ENCODE measurements at places on chromosomes 13 and 19.

GRCh38 chr19:4181053-4181508, 1.3 kb downstream of the SIRT6 start:
- DNase-seq, result no peak

DNA sequence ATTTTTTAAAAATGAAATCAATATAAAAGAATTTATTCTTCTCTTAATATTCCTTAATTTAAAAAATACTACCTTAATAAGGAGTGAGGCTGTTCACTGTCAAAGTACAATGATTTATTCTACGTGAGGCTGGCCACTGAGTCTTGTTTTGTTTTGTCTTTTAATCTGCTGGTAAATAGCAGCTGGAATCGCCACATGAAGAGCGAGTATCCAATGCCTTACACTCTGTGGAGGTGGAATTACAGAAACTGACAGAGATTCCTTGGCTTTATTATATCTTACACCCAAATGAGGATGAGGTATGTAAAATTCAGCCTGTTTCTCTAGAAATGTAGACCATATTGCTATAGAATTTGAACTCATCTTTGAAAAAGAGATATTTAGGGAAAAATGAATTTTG, 52.9 kb upstream of the AKAP11 start:
- DNase-seq, result no peak

GRCh38 chr13:73837147-73837546, 297.1 kb downstream of the KLF12 start:
- no peak for DNase-seq

DNA sequence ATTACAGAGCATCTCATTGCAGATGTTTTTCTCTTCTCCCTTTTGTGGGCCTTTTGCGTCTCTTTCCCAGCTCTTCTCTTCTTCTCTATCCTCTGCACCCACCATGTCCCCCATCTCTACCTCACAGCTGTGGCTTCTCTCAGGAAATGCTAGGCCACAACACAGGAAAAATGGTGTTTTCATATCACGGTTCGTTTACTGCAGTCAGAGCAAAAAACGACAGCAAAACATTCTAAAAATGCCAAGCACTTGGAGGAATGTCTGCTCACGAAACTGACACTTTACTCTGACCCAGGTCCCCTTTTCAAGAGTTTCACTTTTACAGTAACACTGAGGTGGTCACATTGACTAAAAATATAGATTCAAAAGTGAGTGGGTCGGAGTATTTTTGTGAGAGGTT, 152.2 kb downstream of the DCT start:
- DNase-seq, result peak; percentile 11

DNA sequence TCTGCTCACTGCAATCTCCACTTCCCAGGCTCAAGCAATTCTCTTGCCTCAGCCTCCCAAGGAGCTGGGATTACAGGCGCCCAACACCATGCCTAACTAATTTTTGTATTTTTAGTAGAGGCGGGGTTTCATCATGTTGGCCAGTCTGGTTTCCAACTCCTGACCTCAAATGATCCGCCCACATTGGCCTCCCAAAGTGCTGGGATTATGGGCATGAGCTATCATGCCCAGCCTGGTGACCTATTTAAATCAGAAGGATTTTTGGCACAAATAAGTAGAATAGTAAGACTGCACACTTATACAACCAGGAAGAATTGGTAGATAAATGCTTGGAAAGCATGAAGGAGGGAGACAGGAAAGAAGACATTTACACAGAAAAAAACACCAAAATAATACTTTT, 53.4 kb upstream of the AKAP11 start:
- no peak for DNase-seq

GRCh38 chr19:2423071-2423914, 4.1 kb downstream of the TIMM13 start:
- DNase-seq, result no peak

DNA sequence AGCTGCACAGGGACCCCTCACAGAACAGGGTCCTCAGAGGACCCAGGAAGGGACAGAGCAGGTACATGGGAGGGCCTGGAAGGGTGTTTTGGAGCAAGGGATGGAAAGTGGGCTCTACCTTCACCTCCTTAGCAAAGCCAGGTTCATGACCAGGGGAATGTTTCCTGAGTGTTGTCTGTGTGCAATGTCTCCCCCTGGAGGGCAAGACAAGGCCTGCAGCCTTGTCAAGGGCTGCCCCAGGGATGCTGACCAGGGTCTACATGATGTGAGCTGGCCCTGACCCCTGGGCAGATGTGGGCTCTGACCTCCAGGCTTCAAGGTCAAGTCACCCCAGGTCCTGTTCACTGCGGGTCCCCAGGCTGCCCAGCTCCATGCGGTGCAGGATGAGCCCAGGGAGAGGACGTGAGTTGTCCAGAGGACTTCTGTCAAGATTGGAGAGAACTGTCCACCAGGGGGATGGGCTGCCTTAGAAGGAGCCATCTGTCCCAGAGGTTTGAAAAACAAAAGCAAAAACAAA, 1.0 kb upstream of the CEACAM1 start:
- DNase-seq, result peak; percentile 68

- peak; percentile 78 for DNase-seq
Observed at GRCh38 chr19:54189145-54189734, at the start of gene MBOAT7. TSS of gene MBOAT7 (minus strand) at chr19:54189580. CDS start at chr19:54188508, 1,072 bp downstream.

GRCh38 chr13:77494226-77494625, 41.3 kb upstream of the SCEL start:
- DNase-seq, result no peak

- peak; percentile 72 for DNase-seq
Observed at GRCh38 chr19:54473071-54473891, at the start of gene CDC42EP5. TSS of gene CDC42EP5 (minus strand) at chr19:54473296. CDS start at chr19:54465547, 7,749 bp downstream.

DNA sequence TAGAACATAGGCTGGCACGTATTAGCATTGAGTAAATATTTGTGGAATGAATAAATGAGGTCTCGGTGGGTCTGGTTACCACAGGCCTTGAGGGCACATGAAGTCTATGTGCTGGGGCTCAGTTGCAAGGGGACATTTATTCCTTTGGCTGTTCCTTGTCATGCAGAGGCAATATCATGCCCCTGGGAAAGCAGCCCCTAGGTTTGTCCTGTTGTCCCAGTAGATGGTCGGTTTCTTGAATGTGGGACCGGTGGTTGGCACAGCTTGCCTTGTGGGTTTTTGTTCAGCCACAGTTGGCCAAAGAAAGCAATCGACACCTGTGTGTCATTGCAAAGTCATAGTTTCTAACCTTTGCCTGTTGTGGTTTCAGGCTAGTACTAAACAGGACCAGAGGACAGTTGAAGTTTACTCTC, 24.7 kb upstream of the GPR183 start:
- no peak for DNase-seq

- DNase-seq, result peak; percentile 61
Observed at GRCh38 chr19:38394488-38394887, 6.0 kb downstream of the SPRED3 start.

DNA sequence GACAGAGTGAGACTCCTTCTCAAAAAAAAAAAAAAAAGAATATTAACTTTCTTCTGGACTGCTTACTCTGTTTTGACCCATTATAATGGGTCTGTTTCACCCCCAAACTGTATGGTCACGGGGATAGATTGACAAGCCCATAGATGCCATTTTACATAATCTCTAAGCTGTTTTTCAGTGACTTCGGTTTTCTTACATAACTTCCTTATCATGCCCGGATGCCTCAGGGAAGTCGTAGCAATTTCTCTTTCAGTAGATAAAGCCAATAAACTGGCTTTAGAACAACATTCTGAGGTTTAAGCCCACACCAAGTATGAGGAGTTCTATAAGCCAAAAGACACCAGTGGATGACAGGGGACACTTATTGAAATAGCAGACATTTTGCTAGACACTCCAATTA, 5.9 kb upstream of the ZNF254 start:
- no peak for DNase-seq

DNA sequence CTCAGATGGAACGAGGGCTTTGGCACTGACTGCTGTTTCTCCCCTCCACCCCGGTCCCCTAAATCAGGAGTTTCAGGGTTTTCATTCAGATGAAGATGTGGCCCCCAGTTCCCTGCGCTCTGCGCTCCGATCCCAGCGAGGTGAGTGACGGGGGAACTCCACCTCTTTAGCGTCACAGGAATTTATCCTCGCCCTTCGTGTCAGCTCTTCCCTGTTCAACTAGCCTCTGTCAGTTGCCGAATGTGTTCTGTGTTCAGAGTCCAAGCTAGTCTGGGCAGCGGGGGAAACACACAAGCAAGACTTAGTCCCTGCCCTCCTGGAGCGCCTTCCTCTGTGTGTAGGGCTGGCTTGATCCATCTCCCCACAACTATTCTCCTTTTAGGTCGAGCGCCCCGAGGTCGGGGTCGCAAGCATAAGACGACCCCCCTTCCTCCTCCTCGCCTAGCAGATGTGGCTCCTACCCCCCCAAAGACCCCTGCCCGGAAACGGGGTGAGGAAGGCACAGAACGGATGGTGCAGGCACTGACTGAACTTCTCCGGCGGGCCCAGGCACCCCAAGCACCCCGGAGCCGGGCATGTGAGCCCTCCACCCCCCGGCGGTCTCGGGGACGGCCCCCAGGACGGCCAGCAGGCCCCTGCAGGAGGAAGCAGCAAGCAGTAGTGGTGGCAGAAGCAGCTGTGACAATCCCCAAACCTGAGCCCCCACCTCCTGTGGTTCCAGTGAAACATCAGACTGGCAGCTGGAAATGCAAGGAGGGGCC, 1.8 kb downstream of the KMT2B start:
- no peak for DNase-seq

GRCh38 chr19:35123573-35123972, 8.0 kb downstream of the FXYD3 start:
- no peak for DNase-seq

GRCh38 chr19:51737389-51737788, 13.6 kb upstream of the HAS1 start:
- DNase-seq, result no peak

- DNase-seq, result peak; percentile 88
Observed at GRCh38 chr19:5966215-5966614, 11.7 kb downstream of the RANBP3 start.

- no peak for DNase-seq
Observed at GRCh38 chr13:39888865-39889810, 233.7 kb downstream of the COG6 start.

DNA sequence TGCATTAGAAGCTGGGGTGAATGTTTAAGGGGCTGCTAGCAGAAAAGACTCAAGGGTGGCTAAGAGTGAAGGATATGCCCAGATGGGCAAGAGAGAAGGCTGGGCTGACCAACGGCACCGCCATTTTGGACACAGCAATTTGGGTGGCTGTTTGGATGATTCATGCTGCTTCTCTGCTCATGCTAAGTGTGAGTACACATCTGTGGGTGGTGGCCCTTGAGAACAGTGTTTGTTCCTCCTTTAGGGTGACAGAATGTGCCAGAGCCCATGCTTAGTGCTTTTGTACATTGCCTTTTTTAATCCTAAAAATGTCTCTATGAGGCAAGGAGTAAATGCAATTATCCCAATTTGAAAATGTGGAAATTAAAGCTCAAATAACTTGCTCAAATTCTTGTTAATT, 9.8 kb downstream of the CBY2 start:
- no peak for DNase-seq

DNA sequence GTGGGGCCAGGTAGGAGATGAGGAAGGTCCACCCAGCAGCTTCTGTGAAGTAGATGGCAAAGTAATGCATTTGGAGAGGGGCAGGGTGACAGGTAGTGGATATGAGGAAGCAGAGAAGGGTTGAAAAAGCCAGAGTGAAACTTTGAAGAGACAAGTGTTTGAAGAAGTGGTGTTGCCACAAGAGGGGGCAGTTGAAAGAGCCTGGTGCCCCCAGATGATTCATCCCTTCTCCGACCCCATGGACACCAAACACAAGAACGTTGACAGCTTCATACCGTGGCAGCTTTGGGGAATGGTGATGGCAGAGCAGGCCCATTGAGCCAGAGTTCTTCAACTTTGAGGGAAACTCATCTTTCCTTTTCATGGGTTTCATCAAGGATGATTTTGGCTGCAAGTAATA, 19.9 kb downstream of the IFNL3 start:
- DNase-seq, result no peak

- no peak for DNase-seq
Observed at GRCh38 chr19:50430888-50431342, 1.8 kb upstream of the MYBPC2 start.

DNA sequence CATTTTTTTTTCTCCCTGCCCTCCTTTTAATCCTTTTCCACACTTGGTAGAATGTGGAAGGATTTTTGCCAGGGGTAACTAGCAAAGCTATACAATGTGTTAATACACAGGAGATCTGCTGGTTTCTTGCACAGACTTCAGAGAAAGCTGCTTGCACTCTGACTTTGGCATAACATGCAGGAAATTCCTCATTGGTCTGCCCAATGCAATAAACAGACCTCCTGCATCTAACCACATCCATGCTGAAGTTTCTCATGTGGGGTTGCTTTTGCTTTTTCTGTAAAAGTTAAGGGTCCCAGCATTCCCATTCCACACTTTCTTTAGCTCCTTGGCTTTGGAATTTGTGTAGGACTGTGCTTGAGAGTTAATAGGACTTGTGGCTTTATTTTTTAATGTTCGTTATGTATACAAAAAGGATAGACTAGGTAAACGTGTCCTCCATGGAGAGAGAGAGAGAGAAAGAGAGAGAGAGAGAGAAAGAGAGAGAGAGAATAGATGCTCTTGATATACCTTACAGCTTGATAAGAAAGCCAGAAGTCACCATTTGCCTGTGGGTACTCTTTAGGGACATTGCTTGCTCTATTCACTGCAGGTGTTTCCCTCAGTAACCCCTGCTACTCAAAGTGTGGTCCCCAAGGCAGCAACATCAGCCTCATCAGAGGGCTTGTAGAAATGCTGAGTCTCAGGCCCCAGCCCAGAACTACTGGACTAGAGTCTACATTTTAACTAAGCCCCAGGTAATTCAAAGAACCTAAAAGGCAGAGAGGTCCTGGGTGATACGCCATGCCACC, 170.5 kb downstream of the SHISA2 start:
- no peak for DNase-seq

DNA sequence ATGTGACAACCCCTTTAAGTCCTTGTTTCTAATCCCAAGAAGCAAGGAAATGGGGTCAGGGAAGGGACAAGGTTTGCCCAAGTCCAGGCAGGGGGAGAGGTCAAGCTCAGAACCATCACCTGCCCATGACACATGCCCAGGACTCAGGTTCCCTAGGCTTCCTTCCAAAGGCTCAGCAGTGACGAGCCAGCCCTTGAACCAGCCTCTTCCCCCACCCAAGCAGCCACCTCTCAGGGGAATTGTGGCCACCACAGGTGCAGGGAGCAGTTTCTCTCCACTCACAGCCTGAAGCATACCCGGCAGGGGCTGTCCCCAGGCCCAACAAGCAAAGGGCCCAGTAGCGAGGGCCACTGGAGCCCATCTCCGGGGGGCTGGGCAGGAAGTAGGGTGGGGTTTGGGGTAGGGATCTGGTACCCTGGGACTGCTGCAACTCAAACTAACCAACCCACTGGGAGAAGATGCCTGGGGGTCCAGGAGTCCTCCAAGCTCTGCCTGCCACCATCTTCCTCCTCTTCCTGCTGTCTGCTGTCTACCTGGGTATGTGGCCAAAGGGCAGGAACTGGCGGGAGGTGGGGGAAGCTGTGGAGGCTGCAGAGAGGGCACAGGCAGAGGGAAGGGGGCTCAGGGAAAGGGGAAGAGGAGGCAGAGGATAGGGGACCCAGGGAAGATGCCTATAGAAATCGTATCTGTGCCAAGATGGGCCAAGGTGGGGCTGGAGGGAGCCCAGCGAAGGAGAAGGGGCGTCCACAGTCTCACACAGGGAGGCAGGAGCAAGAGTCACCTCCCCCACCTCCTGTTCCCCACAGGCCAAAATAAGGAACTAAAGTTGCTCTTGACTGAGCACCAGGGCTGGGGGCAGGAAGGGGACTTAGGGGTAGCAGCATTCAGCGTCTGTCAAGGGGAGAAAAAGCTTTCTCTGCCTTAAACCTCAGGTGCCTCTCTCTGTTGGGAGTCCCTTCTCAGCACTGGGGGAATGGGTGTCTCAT, at the start of gene CD79A:
CD79A (plus strand) TSS at position 433 of the 986 bp plus-strand sequence; CDS start at position 459, 26 bp downstream.
- DNase-seq, result no peak

All from trophoblast cell (in vitro differentiated cells and primary cell).